Fibroblast of skin of right quadriceps (primary cell): ENCODE measurements at places on chromosomes 13 and 19.

GRCh38 chr19:7677669-7678311, 900 bp downstream of the MCEMP1 start:
- DNase-seq: no peak

DNA sequence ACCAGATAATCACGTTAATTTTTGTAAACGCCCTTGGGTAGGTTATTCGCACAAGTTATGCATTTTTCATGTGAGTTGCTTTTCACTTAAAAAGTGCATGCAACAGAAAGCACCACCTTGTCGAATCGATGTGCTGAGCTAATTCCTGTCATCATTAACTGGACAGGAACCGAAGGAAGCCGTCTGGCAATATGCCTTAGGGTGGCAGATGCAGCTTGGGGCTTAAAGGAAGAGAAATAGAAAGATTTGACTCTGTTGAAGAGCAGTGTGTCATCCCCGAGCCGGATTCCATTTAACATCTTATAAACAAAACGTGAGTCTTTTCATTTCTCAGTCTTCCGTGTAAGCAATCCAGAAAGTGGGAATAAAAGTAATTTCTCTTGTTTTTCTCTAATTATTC, 70.0 kb downstream of the ATP11A start:
- DNase-seq: no peak

DNA sequence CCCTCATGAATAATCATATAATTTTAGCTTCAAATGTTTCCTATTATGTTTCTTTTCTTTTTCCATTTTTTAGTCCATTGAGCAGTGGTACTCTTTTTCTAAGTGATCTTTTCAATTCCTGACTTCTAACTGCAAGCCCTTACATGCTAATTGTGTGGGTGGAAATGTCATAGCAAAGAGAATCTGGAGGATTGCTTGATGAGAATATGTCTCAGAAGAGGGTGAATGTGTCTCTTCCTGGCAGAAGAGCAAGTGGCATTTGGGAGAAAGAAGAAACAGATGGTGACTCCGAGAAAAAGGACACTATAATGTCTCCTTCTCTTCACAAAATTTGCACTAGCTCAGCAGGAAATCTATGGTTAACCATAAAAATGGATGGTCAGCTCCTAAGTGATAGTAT, 2320.0 kb downstream of the PCDH9 start:
- no peak for DNase-seq

DNA sequence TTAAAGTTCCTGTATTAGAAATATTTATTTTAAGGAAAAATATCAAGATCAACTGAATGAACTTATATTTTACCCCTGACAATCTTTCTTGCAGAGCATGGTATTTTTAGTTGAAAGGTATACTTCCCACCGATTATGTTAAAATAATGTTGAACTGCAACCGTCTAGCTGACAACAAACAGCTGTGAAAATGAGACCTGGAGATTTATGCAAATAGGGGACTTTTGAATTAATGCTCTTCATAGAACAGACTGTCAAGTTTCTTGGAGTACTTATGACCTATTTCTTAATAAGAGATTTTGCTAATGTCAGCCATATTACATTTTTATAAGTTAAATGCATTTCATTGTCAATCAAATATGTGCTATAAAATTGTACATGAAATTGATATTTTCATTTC, 210.9 kb downstream of the NALCN start:
- DNase-seq: no peak

- no peak for DNase-seq
These were observed 80.9 kb downstream of the FLT1 start for GRCh38 chr13:28413999-28414398.

GRCh38 chr19:45283443-45284033, 32.5 kb downstream of the MARK4 start:
- DNase-seq: no peak

- DNase-seq: no peak
These were observed 8.6 kb downstream of the TNFAIP8L1 start for GRCh38 chr19:4647676-4648644.

DNA sequence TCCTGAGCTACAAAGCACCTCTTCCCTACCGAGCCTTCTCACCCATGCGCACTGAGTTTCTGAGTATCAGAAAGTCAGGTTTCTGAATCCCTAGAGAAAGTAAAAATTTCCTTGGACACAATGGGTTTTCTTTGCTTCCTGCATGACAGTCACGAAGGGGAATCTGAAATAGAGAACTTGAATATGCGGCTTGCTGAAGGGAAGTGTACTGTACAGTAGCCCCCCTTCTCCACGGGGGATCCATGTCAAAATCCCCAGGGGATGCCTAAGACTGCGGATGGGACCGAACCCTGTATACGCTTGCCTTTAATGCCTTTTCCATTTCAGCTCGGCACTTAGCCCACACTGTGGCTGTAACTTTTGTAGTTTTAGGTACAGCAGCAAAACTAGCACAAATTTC, 107.9 kb downstream of the GGACT start:
- DNase-seq: no peak

DNA sequence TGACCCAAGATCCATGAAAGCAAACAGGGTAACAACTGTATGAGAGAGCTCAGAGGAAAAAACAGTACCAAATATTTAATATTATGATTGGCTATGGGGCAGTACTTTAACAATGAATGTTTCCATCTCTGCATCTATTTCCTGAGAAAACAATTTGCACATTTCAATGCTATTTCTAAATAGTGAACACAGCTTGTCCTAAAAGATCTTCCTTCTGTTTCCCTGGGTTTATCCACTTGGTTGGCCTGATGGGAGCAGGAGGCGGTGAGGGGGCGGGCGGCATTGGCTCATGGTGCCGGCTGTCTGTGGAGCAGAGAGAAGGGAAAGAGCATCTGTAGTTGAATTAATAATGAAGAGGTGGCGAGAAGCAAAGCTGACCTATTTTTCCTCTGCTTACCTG, 291.4 kb downstream of the DCLK1 start:
- no peak for DNase-seq

DNA sequence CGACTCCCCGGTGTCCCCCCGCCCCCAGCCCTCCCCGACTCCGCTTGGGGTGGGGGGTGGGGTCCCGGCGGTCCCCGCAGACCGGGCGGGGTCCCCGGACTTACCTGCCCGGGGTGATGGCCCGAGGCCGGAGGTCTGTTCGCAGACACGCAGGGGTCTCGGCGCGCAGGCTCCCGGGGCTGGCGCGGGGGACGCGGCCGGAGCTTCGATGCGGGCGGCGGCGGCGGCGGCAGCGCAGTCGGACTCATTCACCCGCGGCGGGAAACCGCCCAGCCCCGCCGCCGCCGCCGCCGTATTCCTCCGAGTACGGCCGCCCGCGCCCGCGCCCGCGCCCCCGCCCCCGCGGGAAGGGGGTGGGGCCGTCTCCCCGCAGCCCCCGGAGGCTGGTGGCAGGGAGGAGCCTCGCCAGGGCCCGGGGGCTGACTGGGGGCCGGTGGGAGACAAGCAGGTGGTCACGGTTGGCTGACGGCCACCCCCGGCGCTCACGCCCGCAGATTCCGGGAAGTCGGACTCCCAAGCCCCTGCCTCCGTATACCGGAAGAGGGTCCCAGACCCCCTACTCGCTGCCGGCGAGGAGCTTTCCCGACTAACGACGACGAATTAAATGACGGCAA, at the start of gene C2CD4C:
C2CD4C (minus strand) TSS at position 246 of the 614 bp plus-strand sequence. CDS start 786 bp downstream, outside the sequence.
- no peak for DNase-seq

- DNase-seq: no peak
These were observed 273.4 kb downstream of the NHLRC3 start for GRCh38 chr13:39311619-39312018.

GRCh38 chr19:5896365-5897076, 7.1 kb downstream of the NDUFA11 start:
- no peak for DNase-seq

GRCh38 chr13:42894765-42895243, 97.2 kb downstream of the EPSTI1 start:
- DNase-seq: peak; percentile 74

DNA sequence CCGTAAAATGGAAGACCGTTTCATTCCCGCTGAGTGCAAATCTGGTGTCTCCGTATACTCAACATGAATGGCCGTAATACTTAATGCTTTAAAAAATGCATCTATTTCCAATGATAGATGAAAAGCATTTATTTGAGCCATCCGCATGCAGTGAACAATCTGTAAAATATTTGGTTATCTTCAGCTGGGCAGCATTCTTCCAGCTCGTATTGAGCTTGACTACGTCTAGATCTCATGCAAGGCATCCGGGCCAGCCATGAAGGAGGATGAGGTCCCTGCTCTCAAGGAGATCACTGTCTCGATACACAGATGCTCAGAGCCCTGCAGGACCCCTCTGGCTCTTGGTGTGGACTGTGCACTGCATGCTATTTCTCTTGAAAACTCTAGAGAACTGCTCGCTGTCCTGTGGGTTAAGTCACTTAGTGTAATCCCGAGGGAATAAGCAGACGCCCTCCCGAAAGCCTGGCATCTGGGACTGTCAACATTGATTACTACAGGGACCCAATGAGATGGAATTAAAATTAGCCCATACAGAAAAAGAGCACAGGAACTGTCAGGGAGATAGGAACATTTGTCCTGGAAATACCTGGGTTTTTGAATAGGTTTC, 112.4 kb upstream of the RNF113B start:
- DNase-seq: no peak

GRCh38 chr19:19531951-19532805, 3.5 kb downstream of the YJEFN3 start:
- DNase-seq: peak; percentile 64

DNA sequence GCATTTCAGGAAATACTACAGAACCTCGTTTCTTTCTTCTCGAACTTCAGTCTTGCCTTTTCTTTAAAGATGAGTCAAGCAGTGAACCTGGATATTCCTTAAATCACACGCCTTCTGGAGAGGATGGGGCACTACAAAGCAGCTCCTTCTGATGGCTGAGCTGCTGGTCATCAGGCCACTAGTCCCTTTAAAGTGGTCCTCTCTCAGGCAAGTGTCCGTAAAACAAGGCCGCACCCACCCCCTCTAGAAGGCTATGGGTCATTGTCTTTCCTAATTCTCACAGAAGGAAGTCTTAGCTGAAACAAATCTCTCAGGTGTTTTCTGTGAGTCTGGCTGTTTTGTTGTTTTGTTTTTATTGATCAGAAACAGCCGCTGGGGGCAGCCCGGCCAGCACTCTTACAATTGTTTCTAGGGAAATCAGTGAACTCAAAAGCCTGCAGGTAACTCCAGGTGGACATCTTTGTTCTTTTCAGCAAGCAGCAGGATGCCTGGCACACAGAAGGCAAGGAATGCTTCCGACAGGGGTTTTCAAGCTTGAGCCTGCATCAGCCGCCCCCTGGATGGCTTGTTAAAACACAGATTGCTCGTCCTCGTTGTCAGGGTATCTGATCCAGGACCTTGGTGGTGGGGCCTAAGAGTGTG, 45.4 kb downstream of the MBNL2 start:
- DNase-seq: no peak

DNA sequence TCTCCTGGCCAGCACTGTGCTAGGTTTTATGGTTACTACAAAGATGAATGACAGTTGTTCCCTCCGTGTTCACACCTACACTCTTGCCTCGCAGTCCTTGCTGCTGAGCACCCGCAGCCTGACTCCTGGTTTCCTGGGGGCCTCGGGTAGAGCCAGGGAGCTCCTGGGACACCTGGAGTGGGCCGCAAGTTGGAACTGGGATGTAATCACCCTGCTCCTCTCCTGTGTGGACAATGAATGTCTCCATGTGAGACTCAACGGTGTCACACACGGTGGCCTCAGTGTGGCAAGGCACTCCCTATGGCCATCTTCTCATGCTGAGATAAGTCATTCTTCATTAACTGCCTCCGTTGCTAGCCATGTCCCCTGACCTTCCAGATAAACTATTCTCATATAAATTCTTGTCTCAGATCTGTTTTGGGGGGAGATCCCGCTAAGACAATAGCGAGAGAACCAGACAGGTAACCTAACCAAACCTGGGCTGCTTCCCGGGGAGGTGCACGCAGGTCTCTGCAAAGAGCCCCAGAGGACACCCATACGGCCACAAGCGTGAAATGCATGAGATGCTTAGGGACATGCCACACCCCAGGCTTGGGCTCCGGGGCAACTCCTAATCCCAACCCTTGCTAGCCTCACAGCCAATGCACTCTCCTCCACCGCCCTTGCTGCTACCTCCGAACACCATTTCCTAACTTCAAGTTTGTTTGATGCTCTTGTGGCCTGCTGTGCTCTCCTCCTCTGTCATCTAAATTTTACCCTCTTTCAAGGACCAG, 87.2 kb upstream of the IRS2 start:
- DNase-seq: no peak

- DNase-seq: no peak
These were observed 77.9 kb upstream of the KCTD15 start for GRCh38 chr19:33718651-33719254.

GRCh38 chr13:27791146-27791900, 960 bp upstream of the GSX1 start:
- DNase-seq: no peak

DNA sequence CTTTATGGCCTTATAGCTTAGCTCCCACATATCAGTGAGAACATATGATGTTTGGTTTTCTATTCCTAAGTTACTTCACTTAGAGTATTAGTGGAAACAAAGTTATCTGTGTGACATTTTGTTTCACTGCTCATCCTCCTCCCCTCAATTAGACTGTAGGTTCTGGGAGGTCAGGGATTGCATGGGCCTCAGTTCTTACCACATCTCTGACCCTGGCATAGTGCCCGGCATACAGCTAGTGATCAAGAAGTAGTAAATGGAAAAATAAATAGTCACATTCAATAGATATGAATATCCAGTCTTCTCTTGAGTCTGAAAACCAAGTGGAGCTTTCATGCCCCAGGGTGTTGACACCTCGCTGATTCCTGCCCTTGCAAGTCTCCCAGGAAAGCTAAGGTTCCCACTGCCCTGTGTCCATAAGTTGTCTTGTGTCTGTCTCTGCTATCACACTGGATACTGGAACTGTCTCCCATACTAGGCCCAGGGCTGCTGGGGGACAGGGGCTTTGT, 249.5 kb upstream of the TSHZ3 start:
- DNase-seq: no peak

DNA sequence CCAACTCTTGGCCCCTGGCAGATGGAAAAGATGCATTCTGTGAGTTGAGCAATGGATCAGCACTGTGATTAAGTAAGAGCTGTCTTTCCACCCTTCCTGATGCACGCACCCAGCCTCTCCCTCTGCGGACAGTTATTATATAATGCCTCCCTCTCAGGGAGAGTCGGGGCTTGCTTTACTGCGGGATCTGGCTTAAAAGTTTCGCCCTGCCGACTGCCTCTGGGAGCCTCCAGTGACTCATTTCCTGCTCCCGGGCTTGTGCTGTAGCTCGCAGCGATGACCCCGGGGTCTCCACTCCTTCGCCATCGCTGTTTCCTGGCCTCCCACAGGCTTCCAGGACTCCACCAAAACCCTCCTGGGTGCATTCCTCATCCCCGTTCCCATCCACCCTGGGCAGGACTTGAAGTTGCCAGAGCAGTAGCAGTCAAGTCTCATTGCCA, 107.4 kb upstream of the SLC7A1 start:
- peak; percentile 92 for DNase-seq
